ENCODE measurements at places on chromosomes 3 and 15.

- no peak for DNase-seq
Observed at GRCh38 chr3:67894510-67894909, 240.1 kb upstream of the SUCLG2 start.

DNA sequence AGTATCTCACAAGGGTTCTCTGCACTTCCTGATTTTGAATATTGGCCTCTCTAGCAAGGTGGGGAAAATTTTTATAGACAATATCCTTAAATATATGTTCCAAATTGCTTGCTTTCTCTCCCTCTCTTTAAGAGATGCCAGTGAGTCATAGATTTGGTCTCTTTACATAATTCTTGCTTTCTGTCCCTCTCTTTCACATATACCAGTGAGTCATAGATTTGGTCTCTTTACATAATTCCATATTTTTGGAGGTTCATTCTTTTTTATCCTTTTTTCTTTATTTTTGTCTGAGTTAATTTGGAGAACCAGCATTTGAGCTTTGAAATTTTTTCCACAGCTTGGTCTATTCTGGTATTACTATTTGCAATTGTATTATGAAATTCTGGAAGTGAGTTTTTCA is 77.7 kb upstream of the NUDT16 start:
- no peak for DNase-seq

- no peak for DNase-seq
Observed at GRCh38 chr3:10366651-10367101, 45.8 kb upstream of the SEC13 start.

DNA sequence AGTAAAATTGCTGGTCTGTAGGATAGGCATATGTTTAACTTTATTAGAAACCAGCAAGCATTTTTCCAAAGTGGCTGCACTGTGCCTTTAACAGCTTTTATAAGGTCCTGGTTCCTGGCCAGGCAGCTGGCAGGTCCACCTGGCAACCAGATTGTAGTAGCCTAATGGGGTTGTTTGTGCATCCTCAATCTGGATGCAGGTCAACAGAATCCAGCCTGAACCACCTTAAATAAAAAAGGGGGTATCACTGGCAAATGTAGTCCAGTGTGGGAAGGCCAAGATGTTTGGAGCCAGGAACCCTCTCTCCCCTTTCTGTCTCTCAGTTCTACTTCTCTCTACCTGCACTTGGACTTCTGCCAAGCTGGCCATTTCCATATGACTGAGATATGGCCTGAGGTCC is 200.3 kb downstream of the ZNF621 start:
- no peak for DNase-seq

DNA sequence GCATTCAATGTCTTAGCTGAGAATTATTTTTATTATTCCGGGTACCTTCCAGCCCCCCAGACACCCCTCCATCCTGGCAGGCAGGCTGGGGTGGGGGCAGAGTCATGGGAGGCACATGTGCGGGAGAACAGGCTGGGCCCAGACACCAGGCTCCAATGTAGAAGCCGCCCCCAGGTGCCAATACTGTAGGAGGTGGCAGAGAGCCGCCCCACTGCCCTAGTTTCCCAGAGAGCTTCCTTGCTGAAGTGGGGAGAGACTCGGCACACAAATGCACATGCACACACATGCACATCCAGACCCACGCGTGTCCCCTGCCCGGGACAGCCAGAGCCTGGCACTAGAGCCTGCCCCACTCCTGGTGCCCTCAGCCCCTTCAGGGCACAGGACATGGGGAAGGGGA is 98.4 kb upstream of the LINGO1 start:
- DNase-seq: no peak
